ENCODE measurements at places on chromosomes 5 and 9.

DNA sequence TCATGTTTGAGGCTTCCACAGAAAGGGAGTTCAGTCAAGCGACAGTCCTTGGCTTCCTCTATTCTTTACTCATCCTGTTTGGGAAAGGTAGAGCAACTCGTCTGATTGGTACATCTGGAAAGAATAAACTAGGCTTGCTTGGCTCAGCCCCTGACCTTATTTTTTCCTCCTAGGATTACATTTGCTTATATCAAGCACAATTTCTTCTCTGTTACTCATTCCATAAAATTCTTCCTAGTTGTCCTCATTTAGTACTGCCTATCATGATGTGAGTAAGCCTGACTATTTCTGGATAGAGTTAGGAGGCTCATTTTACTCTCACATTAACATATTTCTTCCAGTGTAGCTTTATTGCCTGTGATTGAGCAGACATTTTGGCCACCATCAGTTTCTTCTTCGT is 10.9 kb upstream of the CARNMT1 start:
- no peak for DNase-seq

GRCh38 chr5:180006141-180006540 is 65.4 kb downstream of the RNF130 start:
- no peak for DNase-seq

- no peak for DNase-seq
These were observed 22.2 kb downstream of the SHB start for GRCh38 chr9:38046661-38047300.

GRCh38 chr5:39808656-39809055 is 383.9 kb upstream of the DAB2 start:
- DNase-seq: no peak

DNA sequence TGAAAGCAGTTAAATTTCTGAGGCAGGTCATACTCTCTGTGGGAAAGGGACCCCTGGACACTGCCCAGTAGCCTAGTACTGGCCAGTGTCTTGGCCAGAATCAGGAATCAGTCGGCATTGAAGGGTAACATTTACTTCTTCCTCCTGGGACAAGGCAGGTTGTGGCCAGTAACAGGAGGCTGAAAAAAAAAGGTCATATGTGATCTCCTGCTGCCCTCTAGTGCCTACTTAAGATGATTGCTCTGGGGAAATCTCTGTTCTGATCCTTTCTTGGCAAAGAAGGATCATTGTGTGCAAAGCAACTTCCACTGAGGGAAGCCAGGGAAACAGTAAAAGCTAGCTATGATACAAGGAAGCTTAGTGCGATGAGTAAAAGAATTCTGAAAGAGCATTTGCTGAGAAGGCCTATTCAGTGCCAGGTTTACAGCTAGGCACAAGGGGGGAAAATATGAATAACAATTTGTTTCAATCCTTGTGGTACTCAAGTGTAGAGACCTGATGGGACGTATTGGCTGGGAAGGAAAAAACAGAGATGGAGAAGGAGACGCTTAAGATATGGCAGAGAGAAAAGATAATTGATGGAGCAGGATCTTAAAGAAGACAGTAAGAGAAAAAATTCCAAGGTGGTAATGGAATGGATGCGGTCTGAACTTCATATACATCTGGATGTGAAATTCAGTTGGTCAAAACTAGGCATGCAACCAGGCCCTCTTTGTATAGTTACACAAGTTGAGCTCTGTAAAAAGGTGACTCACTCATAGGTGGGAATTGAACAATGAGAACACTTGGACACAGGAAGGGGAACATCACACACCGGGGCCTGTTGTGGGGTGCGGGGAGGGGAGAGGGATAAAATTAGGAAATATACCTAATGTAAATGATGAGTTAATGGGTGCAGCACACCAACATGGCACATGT is 25.8 kb upstream of the TRIM32 start:
- DNase-seq: peak; percentile 49

DNA sequence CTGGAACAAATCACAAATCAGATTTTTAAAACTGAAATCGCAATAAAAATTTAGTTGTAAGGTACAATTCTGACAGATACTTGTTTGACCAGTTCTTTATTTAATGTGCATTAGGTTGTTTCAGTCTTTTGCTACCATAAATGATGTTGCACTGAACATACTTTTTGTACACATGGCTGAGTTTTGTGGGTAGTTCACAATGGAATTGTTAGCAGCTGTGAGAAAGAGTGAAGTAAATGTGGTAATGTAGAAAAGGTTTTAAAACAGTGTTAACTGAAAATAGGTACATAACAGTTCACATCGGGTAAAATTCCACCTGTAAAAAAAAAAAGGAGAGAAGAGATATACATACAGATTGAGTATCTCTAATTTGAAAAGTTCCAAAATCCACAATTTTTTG is 25.6 kb downstream of the MRPS27 start:
- DNase-seq: no peak

DNA sequence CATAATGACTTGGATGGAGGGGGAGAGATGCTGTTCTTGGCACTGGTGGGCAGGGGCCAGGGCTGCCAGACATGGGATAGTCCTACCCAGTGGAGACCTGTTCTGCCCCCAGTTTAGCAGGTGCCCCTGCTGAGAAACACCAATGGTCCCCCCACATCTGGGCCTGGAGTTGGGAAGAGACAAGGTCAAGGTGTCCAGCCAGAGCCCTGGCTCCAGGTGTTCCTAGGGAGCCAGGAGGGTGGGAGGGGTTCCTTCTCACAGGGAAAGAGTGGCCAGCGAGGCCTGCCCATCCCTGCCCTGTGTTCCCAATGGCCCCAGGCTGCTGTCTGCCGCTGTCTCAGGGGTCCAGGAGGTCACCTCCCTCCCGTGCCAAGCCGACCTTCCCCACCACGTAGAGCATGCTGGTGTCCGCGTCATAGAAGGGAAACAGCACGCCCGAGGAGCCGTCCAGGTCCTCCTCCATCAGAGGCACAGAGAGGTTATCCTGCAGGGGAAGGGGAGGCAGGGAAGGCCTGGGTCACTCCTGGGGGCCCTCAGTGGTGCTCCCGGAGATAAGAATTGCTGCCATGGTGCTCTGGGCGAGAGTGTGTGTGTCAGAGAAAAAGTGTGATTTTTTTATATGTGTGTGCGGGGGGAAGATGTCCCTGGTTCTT is 11.7 kb upstream of the TRIM14 start:
- no peak for DNase-seq

DNA sequence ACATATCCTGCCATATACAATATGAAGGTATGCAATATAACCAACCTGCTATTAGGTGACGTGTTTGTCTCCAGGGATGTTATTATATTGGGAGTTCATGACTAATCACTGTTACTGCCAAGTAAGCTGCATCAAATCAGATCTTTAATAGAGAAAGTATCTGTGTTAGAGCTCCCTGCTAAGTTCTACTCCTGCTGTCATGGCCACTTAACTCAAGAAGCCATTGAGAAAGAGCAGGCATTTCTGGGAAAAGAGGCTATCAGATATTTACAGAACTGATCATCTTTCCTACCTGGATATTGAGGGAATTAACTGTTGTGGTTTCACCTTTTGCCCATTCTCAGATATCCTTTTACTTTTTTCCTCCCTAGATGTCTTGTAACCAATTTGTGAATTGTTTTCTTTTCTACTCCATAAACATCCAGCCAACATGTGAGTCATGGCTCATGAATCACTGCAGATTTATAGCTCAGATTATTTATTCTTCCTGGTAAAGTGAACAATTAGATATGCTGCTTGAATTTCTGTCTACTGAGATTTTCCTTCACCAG is 634.8 kb upstream of the FAM174A start:
- no peak for DNase-seq

DNA sequence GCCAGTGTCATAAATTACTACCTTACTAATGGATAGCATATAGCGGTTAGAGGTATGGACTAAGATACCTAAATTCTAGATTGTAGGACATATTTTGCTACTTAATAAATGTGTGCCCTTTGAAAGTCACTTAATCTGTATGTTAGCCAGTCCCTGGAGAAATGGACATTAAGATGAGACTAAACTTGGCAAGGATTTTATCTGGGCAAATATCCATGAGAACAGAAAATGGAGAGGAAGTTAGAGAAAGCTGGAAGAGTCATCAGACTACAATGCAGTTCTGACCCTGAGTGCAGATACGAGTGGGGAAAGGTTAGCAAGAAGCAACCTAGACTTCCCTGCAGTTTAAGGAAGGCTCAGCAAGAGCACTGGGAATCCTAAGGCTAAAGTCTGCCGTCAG is 33.0 kb downstream of the TBCA start:
- no peak for DNase-seq

DNA sequence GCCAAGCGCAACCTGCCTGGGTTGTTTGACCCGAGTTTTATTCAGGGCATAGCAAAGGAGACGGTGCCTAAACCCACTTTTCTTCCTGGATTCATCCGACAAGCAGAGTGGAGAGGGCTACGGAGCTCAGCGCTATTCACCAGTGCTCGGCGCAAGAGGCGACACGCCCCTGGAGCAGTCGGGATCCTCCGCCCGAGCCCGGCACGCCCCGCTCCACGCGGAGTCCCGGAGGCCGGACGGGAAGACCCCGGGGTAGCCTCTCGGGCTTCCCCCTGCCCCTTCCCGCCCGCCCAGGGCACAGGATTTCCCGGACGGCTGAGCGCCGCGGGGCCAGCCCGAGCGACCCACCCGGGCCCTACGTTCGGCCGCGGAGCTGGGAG is 427 bp downstream of the SERINC5 start:
- DNase-seq: no peak

- no peak for DNase-seq
These were observed 977.2 kb upstream of the NUDT12 start for GRCh38 chr5:104539618-104540350.

DNA sequence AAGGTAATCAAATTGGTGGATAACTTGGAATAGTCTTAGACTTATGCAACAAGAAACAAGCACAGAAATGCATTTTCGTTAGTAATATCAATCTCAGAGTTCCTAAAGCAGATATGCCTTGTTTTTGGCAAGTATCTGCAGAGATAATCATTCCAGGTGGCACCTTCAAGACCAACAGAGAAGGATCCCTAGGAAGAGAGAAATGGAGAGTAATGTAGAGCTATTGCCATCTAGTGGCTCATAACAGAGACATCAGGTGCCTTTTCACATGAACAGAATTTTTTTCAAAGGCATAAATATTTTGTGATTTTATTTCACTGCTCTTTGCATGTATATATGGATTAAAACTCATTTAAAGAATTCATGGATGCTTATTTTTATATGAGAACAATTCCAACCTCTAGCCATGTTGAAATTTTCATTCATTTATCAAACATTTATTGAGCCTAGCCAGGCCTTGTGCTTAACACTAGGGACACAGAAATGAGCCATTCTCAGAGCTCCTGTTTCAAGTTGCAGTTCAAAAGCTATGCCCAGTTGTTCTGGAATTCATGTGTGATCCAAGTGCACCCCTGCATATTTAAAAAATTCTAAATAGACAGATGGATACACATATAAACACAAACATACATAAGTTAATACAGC is 117.5 kb upstream of the OR13F1 start:
- peak; percentile 22 for DNase-seq

DNA sequence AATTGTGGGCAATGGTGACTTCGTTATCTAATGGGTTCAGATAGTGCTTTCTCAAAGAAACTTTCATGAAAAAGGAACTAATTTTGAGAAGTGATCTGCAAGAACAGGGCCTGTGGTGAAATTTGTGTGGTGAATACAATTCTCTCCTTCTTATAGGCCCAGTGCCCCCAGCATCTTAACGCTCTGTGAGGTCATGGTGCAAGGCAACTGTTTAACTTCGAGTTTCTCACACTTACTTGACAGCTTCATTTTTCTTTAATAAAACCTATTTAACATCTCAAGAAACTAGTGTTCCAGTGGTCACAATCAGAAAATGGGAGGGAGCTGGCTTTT is 69.2 kb downstream of the FAM114A2 start:
- DNase-seq: no peak

DNA sequence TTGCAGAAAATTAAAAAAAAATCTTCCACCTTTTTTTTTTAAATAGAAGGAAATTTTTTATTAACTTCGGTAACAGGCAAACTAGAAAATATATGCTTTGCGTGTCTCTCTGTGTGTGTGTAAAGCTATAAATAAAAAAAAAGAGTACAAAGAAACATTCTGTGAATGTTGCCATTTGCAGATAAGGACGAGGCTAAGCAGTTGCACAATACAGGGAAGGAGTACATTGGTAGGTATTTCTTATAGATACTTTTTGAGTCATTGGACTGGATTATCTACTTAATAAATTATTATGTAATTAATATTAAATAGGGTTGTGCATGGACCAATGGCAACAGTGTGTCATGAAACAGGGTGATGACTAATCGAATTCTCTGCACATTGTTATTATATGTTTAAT is 102.4 kb downstream of the CAMK4 start:
- no peak for DNase-seq

DNA sequence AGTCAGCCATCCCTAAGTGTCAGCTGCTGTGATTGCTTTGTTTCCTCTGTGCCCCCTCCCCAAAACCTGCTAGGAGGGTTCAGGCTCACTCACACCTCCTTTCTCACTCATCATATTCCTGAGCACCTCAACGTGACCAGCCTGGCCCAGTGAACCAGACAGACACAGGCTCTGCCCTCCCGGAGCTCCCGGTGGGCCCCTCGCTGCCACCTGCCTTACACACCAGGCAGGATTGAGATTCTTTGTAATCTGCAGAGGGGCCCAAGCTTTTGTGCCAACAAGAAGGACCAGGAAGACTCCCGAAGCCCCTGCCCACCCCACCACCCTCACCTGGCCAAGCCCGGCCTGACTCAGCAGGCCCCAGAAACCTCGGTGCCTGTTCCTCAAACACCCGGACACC is 87.8 kb downstream of the NTNG2 start:
- no peak for DNase-seq

DNA sequence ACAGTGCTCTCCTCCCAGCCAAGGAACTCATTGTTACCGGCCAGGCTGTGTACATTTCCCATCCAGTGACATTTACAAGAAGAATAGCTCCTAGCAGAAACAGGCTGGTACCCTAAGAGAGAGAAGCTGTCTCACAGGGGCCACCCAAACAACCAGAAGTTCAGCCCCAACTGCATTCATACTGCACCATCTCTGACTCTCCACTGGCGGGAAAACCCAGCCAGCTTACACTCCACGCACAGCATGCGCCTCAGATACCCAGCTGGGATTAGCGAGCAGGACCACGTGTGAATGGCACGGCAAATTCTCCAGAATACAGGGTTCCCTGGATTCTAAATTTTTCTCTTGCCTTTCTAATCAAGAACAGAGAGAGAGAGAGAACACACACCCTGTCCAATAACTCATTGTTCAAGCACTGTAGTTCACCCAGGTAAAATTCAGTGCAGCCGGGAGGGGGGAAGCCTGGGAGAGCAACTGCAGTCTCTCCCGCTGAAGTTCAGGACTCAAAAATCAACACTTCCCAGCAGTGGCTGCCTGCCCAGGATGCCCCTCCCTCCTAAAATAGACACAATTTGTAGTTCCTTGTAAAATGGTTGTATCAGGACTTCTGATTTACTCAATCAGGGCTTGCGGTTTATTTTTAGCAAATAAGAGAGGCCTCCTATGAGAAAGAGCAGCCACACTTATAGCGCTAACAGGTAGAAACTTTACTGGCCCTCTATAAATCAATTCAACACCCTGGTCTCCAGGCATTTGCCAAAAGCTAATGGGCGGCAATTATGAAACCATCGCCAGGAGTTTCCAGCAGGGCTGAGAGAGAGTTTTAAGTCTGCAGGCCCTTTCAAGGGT is 2.2 kb downstream of the COL23A1 start:
- DNase-seq: no peak

Data from GM10248 (cell line).